ENCODE measurements at places on chromosomes 6 and 20.

GRCh38 chr20:57840504-57841296 is 130.9 kb upstream of the PMEPA1 start:
- no peak for DNase-seq

DNA sequence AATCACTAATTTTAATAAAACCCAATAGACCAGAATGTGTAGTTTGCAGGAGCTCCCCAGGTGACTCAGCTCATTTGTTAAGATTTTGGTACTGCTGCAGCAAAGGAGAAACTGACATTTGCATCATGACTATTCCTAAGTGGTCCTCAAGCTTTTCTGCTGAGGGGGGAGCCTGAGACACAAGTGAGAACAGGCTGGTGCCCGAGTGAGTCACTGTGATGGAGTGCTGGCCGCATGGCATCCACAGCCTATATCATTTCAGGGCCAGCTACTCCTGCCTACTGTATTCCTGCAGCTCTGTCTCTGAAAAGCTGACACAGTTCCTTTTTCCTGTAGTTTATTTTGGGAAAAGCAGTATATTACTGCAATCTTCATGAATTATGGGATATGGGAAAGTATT is 113.7 kb upstream of the ENPP5 start:
- DNase-seq, result no peak

- DNase-seq, result no peak
Observed at GRCh38 chr6:82413868-82414267, 50.3 kb downstream of the TPBG start.

GRCh38 chr20:32474967-32475811 is 109.9 kb downstream of the NOL4L start:
- no peak for DNase-seq

GRCh38 chr6:27593200-27593818 is 120.4 kb upstream of the ZNF184 start:
- no peak for DNase-seq

- DNase-seq, result no peak
Observed at GRCh38 chr20:31642837-31643236, 5.1 kb downstream of the COX4I2 start.

GRCh38 chr20:49899541-49900383 is 15.6 kb downstream of the SPATA2 start:
- no peak for DNase-seq

GRCh38 chr6:144268794-144269349 is 16.3 kb upstream of the UTRN start:
- DNase-seq, result no peak

DNA sequence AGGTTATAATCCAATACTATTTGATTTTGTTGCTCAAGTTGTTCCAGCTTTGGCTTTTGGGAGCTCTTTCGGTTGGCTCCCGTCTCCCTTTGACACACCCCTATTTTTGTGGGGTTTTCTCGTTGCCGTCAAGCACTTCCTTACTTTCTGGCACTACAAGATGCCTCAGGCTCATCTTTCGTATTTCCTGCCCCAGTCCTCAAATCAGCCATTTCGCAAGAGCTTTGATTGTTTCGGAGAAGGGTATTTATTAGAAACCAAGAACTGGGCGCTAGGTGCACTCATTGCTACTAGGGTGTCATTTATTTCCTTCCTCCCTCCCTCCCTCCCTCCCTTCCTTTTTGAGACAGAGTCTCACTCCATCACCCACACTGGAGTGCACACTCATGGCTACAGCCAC is 13.3 kb upstream of the SOX12 start:
- DNase-seq, result no peak

DNA sequence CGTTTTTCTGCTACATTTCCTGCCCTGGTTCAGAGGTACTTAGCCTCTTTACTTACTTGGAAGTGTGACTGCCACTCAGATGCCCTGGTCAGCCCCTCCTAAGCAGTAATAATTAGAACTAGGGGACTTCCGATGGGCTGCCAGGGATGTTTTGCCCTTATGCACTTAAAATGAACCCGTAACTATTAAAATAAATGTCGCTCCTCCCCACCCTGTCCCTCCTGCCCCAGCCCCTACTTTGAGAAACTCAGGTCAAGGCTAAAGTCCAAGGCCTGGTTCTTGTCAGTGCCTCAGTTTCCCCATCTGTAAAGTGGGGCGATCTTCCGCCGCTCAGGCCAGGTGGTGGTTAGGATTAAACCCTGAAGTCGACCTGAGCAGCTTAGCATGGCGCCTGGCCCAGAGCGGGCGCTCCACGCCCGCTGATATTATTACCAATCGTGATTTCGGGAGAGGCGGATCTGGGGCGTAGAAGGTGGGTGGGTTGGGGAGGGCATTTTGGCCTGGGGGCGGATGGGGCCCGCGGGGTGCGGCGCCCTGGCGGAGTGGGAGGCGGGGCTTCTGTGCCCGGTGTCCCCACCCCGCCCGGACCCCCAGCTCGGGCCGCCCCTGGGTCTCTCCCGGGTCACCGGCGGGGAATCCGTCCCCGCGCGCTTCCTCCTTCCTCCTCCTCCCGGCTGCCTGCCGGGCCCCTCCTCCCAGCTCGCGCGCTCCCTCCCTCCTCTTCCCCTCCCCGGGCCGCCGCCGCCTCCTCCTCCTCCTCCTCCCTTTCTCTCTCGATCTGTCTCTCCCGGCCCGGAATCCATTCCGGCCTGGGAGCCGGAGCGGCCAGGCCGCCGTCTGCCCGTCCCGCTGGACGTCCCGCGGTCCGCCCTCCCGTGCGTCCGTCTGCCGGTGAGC is at the start of gene SRC:
Gene SRC (plus strand): TSS at position 802 of the 897 bp plus-strand sequence. CDS start 38,014 bp downstream, outside the sequence.
- DNase-seq, result no peak

All from stimulated activated CD8-positive, alpha-beta memory T cell treated with anti-CD3 and anti-CD28 coated beads, Interleukin-4, amount 100 ng/mL, for 1 hour (primary cell).